ENCODE measurements at places on chromosomes 3 and 15.
A peak's percentile ranks its signal among the peaks of the same experiment; 100 is the strongest.

- DNase-seq, result no peak
These were observed 154.4 kb upstream of the HES1 start for GRCh38 chr3:193981504-193981903.

GRCh38 chr3:104521606-104522336 is 844.9 kb upstream of the ALCAM start:
- no peak for DNase-seq

DNA sequence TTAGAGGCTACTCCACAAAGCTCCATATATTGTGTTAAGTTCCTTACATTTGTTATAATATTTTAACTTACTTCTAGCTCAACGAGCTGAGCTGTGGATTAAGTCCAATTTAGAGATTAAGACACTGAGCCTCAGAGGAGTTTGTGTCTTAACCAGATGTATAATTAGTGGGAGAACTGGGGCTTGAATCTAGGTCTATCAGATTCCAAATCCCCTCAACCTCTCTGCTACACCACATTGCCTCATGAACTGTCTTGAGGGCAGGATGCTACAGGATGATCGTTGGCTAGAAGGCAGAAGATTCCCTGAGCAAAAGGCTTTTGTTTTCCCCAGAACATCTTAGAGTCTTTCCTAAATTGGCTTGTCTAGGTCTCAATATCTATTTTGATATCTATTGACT is 890.8 kb downstream of the NAALADL2 start:
- no peak for DNase-seq

GRCh38 chr3:139199421-139200010 is 144.3 kb upstream of the MRPS22 start:
- DNase-seq, result no peak

GRCh38 chr15:51331141-51331540 is 7.3 kb downstream of the CYP19A1 start:
- DNase-seq, result no peak

DNA sequence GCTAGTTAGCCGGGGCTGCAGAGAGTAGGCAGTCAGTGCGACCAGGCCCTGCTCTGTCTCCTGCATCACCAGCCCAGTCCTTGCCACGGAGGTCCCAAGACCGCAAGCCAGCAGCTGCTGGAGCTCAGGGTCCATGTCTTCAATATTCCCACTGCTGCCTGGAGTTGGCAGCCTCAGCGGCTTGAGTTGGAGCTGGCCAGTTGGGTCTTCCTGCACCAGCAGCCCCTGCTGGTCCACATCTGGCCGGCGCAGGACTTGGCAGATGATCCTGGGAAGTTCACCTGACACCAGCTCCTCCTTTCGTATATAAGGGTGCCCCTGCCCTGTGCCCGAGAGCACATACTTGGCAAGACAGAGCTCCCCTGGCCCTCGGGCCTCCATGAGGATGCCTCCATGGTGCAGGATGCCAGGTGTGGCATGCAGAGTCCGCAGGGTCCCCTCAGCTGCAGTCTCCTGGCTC is 5.7 kb downstream of the XIRP1 start:
- DNase-seq, result no peak

DNA sequence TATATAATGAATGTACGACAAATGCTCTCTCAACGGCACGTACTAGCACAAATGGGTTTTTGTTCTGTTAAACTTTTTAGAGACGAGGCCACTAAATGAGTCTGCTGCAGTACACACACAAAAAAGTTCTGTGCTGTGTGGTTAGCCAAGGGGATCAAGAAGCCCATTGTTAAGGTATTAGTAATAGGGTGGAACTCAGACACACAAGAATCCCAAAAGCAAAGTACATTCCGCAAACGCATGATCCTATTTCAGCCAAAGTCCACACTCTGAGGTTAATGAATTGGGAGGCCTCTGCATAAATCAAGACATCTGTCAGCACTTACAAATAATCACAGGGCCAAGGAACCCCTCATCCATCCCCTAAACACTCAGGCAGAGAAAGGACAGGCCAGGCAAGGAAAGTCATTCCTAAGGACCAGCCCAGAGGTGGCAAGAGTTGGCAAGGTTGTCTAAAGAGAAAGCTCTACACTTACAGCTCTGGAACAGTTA is 12.1 kb downstream of the OSBPL10 start:
- no peak for DNase-seq

DNA sequence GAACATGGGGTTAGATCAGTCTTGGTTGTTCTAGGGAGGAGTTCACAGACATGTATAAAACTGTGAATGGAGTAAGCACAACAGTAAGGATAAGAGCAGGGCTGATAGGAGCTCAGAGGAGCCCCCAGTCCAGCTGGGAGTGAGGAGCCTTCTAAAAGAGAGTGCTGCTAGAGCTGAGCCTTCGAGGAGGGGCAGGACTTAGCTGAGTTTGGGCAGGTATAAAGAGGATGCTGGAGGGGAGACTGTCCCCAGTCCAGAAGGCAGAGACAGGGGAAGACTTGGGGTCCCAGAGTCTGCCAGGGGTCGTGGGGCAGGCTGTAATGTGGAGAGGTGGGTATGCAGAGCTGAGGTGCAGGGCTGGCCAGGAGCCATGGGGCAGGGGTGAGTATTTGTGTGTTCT is 12.1 kb downstream of the CAND2 start:
- no peak for DNase-seq

- DNase-seq, result no peak
These were observed 26.7 kb downstream of the RAD51 start for GRCh38 chr15:40721701-40722100.

- DNase-seq, result no peak
These were observed 17.3 kb downstream of the CCDC54 start for GRCh38 chr3:107394502-107394901.

- no peak for DNase-seq
These were observed 28.8 kb downstream of the RBP2 start for GRCh38 chr3:139447486-139447885.

DNA sequence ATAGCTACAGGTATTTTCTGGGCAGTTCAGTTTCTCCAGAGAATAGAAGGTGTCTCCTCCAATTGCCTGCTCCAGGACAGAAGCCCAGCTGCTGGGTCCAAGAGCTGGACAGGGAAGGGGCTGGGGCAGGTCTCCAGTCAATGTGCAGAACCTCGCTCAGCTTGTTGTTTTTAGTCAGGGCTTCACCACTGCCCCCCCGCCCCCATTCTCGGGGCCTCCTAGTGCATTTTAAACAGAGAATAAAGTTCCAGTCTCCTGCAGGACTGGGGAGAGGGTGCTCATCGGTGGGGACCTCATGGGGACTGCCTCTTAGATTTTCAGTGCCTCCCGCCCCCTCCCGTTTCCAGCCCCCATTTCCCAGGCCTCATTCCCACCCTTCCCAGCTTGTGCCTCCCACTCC is 216.6 kb downstream of the XXYLT1 start:
- no peak for DNase-seq

DNA sequence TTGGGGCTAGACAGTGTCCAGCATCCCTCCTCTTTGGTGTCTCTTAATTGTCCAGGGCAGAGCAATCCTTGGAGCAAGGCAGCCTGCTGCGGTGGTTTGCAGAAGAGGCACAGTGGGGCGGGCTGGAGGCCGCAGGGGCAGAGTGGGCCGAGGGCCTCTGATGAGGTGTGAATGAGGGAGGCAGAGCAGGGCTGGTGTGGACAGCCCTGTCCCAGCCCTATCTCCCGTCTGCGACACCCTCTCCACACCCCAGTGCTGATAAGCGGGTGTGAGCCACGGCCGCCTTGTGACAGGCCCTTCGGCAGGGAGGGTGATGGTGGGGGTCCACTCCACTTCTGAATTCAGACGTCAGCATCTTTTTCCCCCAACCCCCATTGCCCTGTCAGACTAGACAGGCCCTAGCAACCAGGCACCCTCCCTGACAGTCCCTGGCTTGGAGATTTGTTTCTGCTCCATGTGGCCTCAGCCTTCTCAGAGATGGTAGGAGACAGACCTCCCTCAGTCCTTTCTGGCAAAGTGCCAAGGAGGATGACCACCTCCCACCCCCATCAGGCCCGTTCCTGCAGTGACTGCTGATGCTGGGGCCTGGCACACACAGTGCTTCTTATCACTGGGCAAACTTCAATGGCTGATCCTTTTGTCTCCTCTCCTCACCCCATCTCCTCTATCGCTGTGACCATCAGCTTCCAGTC is 37.3 kb downstream of the EXOG start:
- peak; percentile 17 for DNase-seq

GRCh38 chr3:67286586-67286985 is 288.5 kb downstream of the KBTBD8 start:
- DNase-seq, result no peak

- peak; percentile 79 for DNase-seq
These were observed 59.7 kb downstream of the SEMA3G start for GRCh38 chr3:52385157-52385556.

GRCh38 chr3:48694610-48695392 is 9.1 kb upstream of the NCKIPSD start:
- no peak for DNase-seq

- peak; percentile 50 for DNase-seq
These were observed 7.2 kb downstream of the LIPC start for GRCh38 chr15:58438956-58439355.

- DNase-seq, result no peak
These were observed 184.5 kb upstream of the ATP11B start for GRCh38 chr3:182608832-182609231.

DNA sequence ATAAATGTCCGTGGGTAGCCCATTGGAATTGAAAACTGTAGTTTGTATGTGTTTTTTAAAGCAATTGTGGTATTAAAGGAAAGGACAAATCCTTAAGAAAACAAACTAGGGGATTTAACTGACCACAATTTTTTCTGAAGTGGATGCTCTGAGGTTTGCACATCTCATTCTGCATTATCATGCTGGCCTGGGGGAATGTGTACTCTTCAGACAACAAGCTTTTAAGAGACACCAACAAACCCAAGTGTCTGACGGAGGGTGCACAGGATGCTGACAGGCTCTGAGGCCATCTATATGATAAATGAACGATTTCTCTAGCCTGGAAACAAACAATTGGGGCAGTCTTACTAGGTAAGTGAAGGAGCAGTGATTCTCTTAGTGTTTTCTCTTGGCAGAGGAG is 9.1 kb downstream of the LINS1 start:
- no peak for DNase-seq
